Natural killer cell (primary cell): ENCODE measurements at places on chromosomes 11 and 22.

GRCh38 chr22:25726241-25726640 is 15.7 kb upstream of the MYO18B start:
- H3K27me3 ChIP-seq = no peaks in the 10 kb centered on the region
- no peaks in the 10 kb centered on the region for H3K36me3 ChIP-seq
- no peak overlapping the region for H3K27ac ChIP-seq

- H3K36me3 ChIP-seq = no peaks in the 10 kb centered on the region
- no peaks in the 10 kb centered on the region for H3K27me3 ChIP-seq
- no peak overlapping the region for H3K4me3 ChIP-seq
- no peak overlapping the region for H3K27ac ChIP-seq
- H3K4me1 ChIP-seq = no peaks in the 10 kb centered on the region
Observed at GRCh38 chr22:32950366-32950765, 107.8 kb downstream of the SYN3 start.

DNA sequence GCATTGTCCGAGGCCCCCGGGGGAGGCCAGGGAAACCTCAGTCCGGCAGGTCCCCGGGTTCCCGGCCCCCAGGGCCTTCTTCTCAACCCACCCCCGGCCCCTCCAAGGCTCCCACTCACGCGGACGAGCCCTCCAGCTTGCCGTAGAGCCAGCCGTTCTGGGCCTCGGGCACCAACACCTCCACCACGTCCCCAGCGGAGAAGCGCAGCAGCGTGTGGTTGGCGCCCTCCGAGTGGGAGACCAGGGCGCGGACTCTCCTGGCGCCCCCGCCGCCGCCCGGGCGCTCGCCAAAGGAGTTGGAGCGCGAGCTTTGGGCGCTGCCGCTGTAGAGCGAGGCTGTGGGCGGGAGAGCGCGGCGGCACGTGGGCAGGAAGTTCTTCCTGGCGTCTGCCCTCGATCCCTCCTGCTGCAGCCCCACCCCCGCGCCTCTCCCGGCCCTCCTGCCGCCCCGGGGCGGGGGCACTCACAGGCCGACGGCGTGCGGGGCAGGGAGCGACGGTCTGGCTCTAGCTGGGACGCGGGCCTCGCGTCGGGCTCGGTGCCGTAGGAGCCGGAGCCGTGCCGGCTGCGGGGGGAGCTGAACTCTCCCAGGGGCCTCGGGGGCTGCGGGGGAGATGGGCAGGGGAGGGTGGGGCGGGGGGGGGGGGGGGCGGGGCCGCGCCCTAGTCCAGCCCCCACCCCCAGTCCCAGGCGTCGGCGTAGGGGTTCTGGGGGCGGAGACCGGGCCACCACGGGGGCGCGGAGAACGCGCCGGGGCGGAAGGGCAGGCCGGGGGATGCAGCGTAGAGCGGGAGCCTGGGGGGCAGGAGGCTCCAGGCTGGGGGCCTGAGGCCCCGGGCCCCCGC is 4.9 kb upstream of the SLC16A8 start:
- peaks cover 4% of the 10 kb centered on the region for H3K36me3 ChIP-seq
- no peaks in the 10 kb centered on the region for H3K27me3 ChIP-seq
- H3K4me1 ChIP-seq = no peaks in the 10 kb centered on the region
- H3K4me3 ChIP-seq = no peak overlapping the region
- DNase-seq = no peak

DNA sequence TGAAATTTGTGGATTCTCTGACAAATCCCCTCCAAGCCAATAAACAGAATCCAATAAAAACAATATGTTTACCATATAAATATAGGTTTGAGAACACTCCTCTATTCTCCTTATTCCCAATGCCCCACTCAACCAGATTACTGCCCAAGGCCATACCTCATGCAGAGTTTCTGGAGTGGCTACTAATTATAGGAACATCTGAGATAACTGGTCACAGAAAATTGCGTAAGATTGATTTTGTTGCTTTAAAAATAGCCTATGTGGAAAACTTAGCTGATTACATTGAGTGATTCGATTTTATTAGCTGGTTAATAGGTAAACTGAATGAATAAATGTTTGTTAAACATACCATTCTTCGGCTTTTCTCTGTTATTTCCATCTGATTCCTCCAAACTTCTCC is 48.0 kb downstream of the ME3 start:
- H3K4me3 ChIP-seq = no peak overlapping the region
- H3K4me1 ChIP-seq = no peaks in the 10 kb centered on the region
- no peaks in the 10 kb centered on the region for H3K36me3 ChIP-seq
- no peak for DNase-seq
- H3K27me3 ChIP-seq = no peaks in the 10 kb centered on the region

GRCh38 chr22:43337385-43337784 is 5.8 kb downstream of the SCUBE1 start:
- peaks cover 3% of the 10 kb centered on the region for H3K4me1 ChIP-seq
- no peak overlapping the region for H3K27ac ChIP-seq
- H3K4me3 ChIP-seq = no peak overlapping the region
- H3K27me3 ChIP-seq = peaks cover 8% of the 10 kb centered on the region
- no peaks in the 10 kb centered on the region for H3K36me3 ChIP-seq

GRCh38 chr22:50357222-50357621 is 14.1 kb downstream of the PPP6R2 start:
- peaks cover 14% of the 10 kb centered on the region for H3K36me3 ChIP-seq
- H3K4me3 ChIP-seq = no peak overlapping the region
- no peak for DNase-seq
- H3K4me1 ChIP-seq = peaks cover 18% of the 10 kb centered on the region
- no peaks in the 10 kb centered on the region for H3K27me3 ChIP-seq

DNA sequence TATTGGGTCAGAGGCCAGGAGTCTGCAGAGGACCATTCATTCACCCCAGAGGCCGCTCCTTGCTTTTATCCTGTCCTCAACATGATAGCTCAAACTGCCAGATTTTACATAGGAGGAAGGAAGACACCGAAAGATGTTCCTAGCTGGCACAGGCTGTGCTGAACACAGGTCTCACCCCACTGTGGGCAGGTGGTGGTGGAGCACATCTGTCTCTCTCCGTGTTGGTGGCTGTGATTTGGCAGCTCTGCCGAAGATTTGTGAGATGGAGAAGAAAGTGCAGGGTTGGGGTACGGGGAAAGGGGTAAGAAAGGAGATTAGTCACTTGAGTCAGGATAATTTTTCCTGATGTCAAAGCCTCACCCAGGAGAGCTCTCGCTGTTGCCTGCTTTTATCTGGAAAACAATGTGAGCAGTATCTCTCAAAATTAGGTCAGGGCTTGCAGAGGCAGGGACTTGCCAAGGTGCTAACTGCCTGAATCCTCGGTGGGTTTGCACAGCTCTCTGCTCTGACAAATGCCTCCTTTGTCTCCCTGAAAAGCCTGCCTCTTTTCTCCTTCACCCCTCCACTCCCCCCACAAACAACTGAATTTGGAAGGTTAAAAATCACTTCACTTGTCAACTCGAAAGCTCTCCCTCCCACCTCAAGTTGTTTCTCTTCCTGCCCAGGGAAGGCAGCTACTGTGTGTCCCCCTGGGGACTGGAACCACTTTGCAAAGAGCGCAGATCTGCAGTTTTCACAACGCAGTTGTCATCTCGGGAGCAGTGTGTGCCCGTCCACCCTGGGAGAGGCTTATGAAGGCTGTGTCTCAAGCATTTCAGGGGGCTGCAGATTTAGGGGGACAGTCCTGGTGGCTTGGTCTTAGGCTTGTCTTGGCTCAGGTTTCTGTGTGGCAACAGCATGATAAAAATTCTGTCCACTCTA is 299.7 kb downstream of the ST3GAL4 start:
- H3K27ac ChIP-seq = no peak overlapping the region
- H3K36me3 ChIP-seq = no peaks in the 10 kb centered on the region
- no peaks in the 10 kb centered on the region for H3K27me3 ChIP-seq
- no peak overlapping the region for H3K4me3 ChIP-seq

- H3K27me3 ChIP-seq = no peaks in the 10 kb centered on the region
- H3K4me1 ChIP-seq = peaks cover 17% of the 10 kb centered on the region
- no peak overlapping the region for H3K27ac ChIP-seq
- H3K36me3 ChIP-seq = no peaks in the 10 kb centered on the region
- peak overlapping the region; percentile 73 for H3K4me3 ChIP-seq
Observed at GRCh38 chr11:76861490-76861953, 804 bp downstream of the ACER3 start.

- no peaks in the 10 kb centered on the region for H3K4me1 ChIP-seq
- no peak overlapping the region for H3K4me3 ChIP-seq
- DNase-seq = peak; percentile 14
- H3K27ac ChIP-seq = no peak overlapping the region
- H3K27me3 ChIP-seq = peaks cover 13% of the 10 kb centered on the region
- H3K36me3 ChIP-seq = no peaks in the 10 kb centered on the region
Observed at GRCh38 chr11:82732734-82733443, 775 bp downstream of the FAM181B start.
